COLO829 (cell line): ENCODE measurements at places on chromosomes 7 and 10.

DNA sequence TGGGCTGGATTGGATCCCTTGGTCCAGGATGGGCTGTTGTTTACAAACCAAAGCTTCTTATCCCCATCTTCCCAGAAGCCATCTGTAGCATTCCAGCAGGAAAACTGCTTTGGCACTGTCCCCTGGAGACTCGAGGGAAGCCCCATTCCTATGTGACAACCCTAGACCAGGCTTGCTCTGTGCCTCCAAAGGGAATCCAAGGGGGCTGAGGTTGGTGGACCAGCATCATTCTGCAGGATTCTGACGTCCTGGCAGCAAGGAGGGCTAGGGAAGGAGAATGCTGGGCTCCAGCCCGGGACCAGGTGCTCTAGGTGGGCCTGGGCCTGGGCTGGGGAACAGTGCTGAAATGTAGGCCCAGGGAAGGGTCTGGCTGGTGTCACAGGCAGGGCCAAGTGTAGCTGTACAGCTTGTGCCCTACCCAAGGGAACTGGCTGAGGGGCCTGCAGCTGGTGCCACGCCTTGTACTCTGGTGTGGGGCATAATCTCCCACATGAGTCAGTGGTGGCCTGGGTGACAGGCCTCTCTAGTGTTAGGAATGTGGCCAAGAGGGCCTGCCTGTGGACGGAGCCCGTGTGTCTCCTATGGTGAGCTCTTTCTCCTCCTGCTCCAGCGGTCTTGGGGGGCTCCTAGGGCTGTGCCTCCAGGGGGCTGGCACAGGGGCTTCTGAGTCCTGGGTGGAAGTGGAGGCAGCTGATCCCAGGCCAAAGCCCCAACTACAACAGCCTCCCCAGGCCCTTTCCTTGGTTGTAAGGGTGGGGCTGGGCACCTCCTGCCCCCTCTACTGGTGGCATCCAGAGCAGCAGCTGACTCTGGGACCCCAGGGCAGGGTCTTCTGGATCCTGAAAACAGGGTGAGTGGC is 25.2 kb downstream of the TRIM8 start:
- no peak for DNase-seq

DNA sequence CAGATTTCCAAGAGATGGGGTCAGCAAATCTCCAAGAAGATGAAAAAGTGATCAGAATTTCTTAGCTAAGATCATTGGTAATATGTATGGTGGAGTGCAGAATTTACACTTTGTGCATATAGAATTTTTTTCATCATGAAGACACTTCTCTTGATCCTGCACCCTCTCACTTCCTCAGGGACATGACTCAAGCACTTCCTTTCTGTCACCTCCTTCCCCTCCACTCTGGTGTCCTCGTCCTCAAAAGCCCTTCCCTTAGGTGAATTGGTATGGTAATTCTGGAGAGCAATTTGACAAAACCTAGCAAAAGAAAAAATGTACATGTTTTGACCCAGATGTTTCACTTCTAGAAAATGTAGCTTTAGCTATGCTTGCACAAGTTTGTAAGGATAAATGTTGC is 18.1 kb downstream of the CALN1 start:
- no peak for DNase-seq

DNA sequence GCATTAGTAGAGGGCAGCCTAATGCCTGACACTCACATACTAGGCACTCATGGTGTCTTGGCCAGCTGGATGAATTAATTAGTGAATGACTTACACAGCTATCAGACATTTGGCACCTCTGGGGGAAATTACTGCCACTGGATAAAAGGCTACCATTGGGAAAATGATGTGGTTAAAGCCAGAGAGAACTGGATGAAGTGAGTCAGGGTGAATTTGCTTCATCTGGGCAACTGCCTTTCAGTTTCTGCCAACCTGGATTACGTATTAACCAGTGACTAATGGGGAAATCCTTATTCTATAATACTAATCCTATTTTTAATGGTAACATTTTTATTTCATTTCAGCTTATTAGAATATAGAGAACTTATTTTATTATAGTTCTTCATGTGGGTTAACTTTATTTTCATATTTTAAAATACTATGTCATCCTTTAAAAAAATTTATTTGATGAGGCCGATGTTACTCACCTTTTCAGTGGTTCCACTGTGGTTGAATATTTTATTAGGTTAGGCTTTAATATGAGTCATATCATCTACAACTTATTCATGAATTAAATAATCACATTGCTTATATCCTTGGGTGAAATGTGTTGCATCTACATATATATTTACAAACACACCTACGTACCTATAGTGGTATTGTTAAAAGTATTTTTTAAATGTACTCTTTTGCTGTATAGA is 85.6 kb upstream of the CAPZA2 start:
- DNase-seq = peak; percentile 42

- peak; percentile 10 for DNase-seq
Observed at GRCh38 chr7:144606261-144606660, 202.8 kb upstream of the NOBOX start.

DNA sequence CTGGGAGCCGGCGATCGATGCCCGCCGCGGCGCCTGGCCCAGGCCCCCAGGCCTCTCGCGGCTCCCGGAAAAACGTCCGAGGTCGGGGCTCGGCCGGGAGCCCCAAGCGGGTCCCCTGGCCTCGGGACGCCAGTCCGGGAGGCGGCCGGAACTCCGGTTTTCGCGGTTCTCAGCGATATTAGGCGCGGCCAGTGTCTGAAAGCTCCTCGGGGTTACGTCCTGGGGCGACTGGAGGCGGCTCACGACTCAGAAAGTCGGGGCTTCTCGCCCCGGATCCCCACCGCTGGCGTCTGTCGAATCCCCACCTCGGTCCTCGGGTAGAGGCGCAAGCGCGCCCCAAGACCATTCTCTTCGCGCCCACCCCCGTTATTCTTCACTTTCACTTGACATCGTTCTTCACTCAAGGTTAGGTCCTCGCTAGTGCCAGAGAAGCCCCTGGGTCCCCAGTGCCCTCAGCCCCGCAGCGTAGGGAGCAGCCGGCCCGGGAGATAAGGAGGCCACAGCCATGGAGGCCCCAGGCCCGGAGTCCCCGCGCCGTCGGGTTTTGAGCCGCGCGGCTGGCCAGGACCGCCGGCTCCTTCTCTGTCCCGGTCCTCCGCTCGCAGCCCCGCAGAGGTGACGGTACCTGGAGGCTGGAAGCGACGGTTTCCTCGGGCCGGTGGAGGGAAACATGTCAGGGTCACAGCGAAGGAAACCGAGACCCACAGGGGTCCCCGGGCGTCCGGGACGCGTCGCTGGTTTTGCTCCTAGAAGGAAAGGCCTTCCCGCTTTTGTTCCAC is 35.2 kb upstream of the EBLN1 start:
- no peak for DNase-seq

- DNase-seq = peak; percentile 44
Observed at GRCh38 chr7:6375348-6376101, 72.2 kb downstream of the DAGLB start.

DNA sequence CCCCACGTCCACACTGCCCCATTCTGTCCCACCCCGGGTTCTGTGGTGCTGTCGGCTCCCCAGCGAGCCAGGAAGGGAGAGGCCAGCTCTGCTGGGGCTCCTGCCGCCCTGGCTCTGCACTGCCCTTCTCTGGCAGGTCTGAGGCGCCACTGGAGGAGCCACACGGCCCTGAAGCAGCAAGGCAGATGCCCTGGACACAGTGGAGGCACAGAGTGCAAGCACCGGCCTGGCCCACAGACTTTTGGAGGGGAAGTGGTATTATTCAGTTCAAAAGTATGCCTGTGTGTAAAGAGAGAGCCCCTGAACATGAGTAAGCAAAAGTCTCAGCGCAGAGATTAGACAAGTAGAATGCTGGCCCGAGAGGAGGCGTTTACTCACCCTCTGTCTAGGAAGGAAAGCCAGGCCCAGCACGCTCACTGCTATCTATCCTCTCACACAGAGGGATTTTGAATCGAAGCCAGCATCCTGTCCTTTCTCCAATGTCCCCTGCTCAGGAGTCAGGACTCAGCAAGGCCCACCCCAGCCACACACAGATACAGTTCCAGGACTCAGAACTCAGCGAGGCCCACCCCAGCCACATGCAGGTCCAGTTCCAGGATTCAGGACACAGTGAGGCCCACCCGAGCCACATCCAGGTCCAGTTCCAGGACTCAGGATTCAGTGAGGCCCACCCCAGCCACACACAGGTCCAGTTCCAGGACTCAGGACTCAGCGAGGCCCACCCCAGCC is 115.0 kb downstream of the EGFR start:
- no peak for DNase-seq

DNA sequence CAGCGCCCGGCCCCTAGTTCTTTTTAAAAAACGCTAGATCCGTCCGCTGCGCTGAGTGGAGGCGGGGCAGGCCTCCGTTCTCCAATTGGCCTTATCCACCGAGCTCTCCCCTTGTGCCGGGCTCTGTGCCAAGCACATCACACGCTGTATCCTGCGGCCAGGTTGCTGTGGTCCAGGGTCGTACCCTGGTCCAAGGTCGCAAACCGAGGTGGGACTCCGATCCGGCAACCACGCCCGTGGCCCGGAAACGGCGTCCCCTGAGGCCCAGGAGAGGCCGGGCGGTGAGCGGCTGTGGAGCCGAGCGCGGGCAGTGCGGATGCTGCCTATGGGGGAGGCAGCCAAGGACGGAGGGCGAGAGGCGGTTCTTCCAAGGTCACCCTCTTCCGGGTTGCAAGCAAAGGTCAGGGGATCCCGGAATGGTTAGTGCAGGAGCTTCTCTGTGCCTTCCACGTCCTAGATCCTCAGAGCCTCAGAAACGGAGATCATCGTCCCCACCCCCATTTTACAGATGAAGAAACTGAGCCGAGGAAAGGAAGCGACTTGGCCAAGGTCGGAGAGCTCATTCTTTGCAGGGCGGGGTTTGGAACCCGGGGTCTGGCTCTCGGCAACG is 72.4 kb upstream of the LRRC4 start:
- DNase-seq = peak; percentile 48

- DNase-seq = no peak
Observed at GRCh38 chr10:46522295-46523118, 34.0 kb downstream of the GPRIN2 start.
